ENCODE measurements at places on chromosomes 13 and 19.

DNA sequence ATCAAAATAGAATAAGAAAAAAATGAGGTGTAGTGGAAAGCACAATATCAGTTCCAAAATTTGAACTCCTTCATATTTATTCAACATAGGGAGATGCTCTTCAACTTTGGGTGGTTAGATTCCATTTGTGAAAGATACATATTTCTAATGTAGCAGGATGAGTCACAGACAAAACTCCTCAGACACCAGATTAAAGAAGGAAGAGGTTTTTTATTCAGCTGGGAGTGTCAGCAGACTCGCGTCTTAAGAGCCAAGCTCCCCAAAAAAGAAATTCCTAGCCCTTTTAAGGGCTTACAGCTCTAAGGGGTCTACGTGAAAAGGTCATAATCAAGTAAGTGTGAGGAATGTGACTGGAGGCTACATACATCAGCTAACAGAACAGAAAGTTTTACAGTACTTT, 6.8 kb upstream of the ZNF765 start:
- H3K4me3 ChIP-seq: no peak overlapping the region
- H3K4me1 ChIP-seq: no peaks in the 10 kb centered on the region
- DNase-seq: no peak
- no peaks in the 10 kb centered on the region for H3K27me3 ChIP-seq
- H3K36me3 ChIP-seq: no peaks in the 10 kb centered on the region

DNA sequence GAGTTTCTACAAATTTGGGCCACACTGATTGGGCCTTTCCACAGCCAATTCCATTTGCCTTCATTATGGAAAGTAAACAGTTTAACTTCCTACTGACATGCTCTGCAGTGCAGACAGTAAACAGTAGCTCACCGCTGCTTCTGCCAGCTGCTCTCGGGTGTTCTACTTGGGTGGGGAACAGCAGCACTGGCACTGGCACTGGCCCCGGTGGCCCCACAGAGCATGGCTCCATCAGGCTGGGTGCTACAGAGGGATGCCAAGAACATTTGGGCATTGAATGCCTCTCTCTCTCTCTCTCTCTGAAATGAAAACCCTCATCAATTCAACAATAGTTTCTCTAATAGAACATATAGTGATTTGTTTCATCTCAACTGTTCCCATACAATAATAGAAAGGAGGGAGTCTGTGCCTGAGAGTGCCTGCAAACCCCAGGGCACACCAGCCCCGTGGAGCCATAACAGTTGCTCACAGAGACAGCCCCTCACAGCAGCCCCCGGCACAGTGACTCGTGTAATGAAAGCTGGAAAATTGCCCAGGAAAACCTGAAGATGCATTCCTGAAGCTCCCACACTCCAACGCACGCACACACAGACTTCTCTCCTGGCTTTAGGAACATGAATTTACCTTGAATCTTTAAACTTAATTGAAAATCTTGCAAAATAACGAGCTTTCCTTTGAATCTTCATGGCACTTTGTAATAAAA, 38.2 kb upstream of the GJB6 start:
- peaks cover 4% of the 10 kb centered on the region for H3K4me1 ChIP-seq
- no peak overlapping the region for H3K4me3 ChIP-seq
- no peaks in the 10 kb centered on the region for H3K36me3 ChIP-seq
- H3K27ac ChIP-seq: no peak overlapping the region

DNA sequence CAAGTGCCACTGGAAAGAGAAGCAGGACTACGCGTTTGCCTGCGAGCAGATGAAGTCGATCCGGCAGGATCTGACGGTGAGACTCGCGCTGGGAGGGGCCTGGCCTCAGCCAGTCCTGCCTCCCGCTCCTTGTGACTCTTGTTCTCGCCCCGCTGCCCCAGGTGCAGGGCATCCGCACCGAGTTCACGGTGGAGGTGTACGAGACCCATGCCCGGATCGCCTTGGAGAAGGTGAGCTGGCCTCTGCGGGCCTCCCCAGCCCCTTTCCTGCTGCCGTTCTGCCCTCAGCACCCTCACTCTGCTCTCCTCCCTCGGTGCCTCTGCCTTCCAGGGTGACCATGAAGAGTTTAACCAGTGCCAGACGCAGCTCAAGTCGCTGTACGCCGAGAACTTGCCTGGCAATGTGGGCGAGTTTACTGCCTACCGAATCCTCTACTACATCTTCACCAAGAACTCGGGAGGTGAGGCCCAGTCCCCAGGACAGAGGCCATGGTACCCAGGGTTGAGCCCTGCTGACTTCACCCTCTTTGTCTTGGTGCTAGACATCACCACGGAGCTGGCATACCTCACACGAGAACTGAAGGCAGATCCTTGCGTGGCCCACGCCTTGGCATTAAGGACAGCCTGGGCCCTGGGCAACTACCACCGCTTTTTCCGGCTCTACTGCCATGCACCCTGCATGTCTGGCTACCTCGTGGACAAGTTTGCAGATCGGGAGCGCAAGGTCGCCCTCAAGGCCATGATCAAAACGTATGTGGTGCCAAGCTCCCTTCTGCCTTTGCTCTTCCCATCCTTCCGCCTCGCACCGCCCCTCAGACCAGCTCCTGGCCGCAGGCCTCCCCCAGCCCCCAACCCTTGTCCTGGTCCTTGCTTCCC, 5.6 kb downstream of the LENG9 start:
- H3K4me1 ChIP-seq: peaks cover 12% of the 10 kb centered on the region
- H3K36me3 ChIP-seq: peaks cover 4% of the 10 kb centered on the region
- no peak overlapping the region for H3K4me3 ChIP-seq

DNA sequence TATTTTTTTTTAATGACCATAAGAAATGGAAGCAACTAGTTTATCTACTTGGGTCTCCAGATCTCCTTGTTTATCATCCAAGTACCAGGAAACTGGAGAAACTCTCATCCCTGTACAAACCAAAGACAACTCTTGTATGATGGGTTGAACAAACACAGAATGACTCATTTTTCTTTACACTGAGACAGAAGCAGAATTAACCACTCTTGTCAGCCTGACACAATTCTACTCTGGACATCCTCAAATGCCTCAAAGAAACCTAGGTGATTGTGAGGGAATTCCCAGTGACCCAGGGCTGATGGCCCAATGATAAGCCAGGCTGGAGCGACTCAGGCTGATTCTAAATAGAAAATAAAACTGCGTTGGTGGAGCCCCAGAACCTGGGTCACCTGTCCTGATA, 151.5 kb downstream of the ZNF737 start:
- H3K27ac ChIP-seq: no peak overlapping the region
- no peaks in the 10 kb centered on the region for H3K4me1 ChIP-seq
- no peaks in the 10 kb centered on the region for H3K36me3 ChIP-seq
- no peak for DNase-seq
- H3K27me3 ChIP-seq: no peaks in the 10 kb centered on the region

DNA sequence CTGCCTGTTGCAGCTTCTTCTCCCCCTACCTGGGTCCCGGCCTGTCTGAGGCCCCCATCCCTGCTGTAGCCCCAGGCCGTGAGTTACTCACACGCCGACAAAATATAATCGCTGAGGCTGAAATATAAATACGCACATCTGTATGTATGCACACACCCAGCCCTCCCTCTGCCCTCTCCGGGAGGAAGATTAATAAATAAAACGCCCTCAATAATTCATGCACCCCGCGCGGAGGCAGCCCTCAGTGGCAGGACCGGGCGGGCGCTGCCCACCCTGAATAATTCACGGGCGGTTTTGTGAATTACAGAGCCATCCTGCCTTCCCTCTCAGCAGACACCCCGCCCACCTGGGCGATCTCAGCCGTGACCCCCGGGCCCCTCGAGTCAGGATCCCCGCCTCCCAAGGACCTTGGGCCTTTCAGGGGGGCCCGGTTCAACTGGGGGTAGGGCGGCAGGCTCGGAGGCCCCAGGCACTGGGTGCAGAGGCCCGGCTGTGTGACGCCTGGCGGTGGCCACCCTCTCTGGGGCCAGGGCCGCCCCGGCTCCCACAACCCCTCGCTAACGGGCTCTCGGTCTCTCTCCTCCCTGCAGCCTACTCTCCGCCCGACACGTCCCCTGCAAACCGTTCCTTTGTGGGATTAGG, 24.2 kb downstream of the SMIM24 start:
- H3K4me3 ChIP-seq: no peak overlapping the region
- peaks cover 31% of the 10 kb centered on the region for H3K4me1 ChIP-seq
- H3K36me3 ChIP-seq: no peaks in the 10 kb centered on the region
- no peak for DNase-seq

- H3K4me3 ChIP-seq: no peak overlapping the region
- H3K36me3 ChIP-seq: no peaks in the 10 kb centered on the region
- no peak overlapping the region for H3K27ac ChIP-seq
- peaks cover 4% of the 10 kb centered on the region for H3K4me1 ChIP-seq
- no peaks in the 10 kb centered on the region for H3K27me3 ChIP-seq
Measured at GRCh38 chr13:62251734-62252133, 836.1 kb upstream of the PCDH20 start.

- H3K27ac ChIP-seq: no peak overlapping the region
- DNase-seq: no peak
- H3K27me3 ChIP-seq: no peaks in the 10 kb centered on the region
- no peaks in the 10 kb centered on the region for H3K4me1 ChIP-seq
- H3K36me3 ChIP-seq: no peaks in the 10 kb centered on the region
- H3K4me3 ChIP-seq: no peak overlapping the region
Measured at GRCh38 chr13:78826936-78827335, 168.0 kb upstream of the OBI1 start.

DNA sequence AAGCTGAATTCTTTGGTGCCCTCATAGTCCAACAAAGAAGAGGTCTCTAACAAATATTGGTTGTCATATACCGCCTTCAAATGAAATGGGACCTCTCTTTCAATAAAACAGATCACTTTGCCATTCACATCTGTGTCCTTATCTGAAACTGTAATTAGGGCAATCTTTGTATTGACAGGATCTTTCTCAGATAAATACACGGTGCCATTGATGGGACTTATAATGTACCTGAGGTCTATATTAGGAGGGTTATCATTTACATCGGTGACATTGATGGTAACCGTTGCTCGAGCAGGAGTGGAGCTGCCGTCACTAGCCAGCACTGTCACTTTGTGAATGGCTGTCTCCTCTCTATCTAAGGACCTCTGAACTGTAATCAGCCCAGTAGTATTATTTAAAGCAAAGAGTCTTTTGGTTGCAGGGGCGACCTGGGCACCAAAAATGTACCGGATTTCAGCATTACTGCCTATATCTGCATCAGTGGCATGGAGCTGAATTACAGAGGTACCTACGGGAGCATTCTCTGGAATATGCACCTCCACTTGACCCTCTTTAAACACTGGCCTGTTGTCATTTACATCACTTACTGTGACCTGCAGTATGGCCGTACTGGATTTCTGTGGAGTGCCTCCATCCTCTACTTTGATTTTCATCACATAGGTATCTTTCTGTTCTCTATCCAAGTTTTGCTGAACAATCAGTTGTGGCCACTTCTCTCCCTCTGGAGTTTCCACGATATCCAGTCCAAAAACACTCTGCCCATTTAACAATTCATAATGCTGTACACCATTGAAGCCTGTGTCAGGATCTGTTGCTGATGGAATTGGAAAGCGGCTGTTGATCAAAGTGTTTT, 2.8 kb downstream of the PCDH9 start:
- H3K27me3 ChIP-seq: peaks cover 4% of the 10 kb centered on the region
- no peak overlapping the region for H3K4me3 ChIP-seq
- DNase-seq: no peak
- no peaks in the 10 kb centered on the region for H3K4me1 ChIP-seq

- H3K36me3 ChIP-seq: no peaks in the 10 kb centered on the region
- no peaks in the 10 kb centered on the region for H3K4me1 ChIP-seq
- H3K27me3 ChIP-seq: no peaks in the 10 kb centered on the region
- H3K27ac ChIP-seq: no peak overlapping the region
Measured at GRCh38 chr19:38506723-38507550, 73.4 kb downstream of the RYR1 start.

DNA sequence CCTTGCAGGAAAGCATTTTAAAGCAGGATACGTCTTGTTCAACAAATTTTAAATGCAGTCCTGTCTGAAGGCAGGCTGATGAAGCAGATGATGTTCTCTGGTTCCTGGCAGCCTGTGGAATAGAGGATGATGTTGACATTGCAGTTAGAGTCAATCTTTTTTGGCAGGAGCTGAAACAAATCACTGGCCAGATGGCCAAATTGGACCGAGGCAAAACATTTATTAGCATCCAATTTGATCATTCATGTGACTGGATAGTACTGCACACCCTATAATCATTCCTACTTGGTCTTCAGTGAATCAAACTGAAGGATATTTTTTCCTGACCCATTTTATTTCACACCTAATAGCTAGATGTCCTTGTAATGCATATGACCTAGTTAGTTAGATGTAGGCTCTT, 172.2 kb upstream of the SLC10A2 start:
- no peak overlapping the region for H3K27ac ChIP-seq
- no peaks in the 10 kb centered on the region for H3K27me3 ChIP-seq
- DNase-seq: no peak
- H3K4me1 ChIP-seq: no peaks in the 10 kb centered on the region
- H3K4me3 ChIP-seq: no peak overlapping the region

DNA sequence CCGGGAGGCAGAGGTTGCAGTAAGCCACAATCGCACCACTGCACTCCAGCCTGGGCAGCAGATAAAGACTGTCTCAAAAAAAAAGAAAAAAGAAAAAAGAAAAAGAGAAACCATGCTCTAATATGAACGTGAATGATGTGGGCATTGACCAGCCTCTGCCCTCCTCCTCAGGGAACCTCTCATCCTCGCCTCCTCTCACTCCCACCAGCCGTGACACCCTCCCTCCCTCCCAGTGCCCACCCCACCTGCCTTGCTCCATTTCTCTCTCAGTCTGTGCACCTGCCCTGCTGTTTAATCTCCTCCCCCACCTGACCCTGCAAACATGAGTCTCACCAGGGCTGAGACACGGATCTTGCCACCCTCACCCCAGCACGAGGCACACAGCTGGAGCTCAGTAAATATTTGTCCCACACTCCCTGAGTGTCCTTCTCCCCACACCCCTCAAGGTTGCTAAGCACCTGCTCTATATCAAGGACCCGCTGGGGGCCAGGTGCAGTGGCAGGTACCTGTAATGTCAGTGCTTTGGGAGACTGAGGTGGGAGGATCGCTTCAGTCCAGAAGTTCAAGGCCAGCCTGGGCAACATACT, 7.5 kb upstream of the BCAT2 start:
- H3K27me3 ChIP-seq: no peaks in the 10 kb centered on the region
- H3K27ac ChIP-seq: peak overlapping the region; percentile 44
- H3K4me3 ChIP-seq: no peak overlapping the region
- H3K4me1 ChIP-seq: peaks cover 12% of the 10 kb centered on the region
- no peaks in the 10 kb centered on the region for H3K36me3 ChIP-seq

DNA sequence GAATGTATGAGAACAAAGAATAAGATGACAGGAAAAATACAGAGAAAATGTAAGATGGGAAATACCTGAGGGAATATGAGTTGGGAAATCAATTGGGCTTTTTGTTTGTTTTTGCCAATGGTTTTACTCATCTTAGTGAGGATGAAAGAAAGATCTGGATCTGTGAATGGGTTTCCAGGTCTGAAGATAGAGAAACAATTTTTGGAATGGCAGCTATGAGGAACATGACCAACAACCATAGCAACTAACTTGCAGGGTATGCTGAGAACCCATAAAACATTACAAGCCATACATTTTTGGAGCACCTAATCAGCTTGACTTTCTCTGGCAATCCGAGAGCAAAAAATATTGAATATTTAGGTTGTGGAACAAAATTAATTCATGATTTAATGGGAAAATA, 290.0 kb downstream of the KCTD12 start:
- DNase-seq: no peak
- no peaks in the 10 kb centered on the region for H3K27me3 ChIP-seq
- no peaks in the 10 kb centered on the region for H3K36me3 ChIP-seq
- no peaks in the 10 kb centered on the region for H3K4me1 ChIP-seq
- H3K4me3 ChIP-seq: no peak overlapping the region
- H3K27ac ChIP-seq: no peak overlapping the region
